Heart right ventricle (tissue), 16 donors: ENCODE measurements at places on chromosomes 1 and 21.

- no peak for DNase-seq
Observed at GRCh38 chr21:32717851-32718316, 9.9 kb downstream of the SYNJ1 start.

DNA sequence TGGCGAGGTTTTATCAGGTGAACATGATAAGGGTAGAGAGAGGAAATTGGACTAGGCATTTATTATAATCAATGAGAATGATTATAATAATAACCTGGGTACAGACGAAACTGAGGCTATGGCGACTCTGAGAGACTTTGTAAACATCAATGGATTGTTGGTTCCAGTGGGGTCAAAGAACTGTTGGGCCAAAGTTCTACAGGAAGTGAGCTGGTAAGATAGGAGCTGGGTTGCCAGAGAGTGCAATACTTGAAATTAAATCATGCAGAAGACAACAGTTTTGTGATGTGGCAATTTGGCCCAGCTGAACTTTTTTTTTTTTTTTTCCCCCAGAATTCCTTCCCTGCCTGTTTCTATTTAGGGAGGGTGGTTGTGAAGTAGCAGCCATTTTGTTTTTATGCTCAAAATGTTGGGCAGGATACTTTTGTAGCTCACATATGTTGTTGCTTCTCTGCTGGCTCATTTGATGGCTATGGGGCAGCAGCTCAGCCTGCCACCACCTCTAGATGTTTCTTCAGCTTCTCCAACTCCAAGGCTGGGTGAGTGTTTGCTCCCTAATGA is 286.5 kb upstream of the B3GALT2 start:
- no peak for DNase-seq

- no peak for DNase-seq
Observed at GRCh38 chr1:109925159-109925990, 14.7 kb downstream of the CSF1 start.

DNA sequence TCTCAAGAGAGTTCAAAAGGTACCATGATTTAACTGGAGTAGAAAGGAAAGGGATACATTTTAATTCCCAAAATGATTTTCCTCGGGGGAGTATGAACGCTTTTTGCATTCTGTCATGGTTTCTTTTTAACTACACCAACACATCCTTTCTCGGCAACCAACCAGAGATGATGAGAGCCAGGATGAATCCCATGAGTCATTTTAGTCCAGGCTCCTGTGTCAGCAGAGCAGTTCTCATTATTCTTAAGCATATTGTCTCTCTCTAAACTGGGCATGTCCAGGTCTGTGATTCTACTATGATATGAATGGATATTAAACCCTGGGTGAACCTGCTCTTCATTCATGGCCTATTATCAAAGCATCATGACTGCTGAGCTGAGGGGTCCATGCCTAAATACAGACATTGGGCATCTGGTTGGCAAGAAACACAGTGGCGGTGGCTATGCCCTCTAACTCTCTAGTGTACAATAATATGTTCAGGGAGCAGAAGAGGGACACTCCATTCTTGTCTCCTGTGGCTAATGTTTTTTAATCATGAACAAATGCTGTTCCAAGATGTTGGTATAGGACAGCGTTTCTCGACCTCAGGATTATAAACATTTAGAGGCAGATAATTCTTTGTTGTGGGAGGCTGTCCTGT is 124.3 kb upstream of the ESRRG start:
- no peak for DNase-seq
